ENCODE measurements at places on chromosomes 16 and 17.

DNA sequence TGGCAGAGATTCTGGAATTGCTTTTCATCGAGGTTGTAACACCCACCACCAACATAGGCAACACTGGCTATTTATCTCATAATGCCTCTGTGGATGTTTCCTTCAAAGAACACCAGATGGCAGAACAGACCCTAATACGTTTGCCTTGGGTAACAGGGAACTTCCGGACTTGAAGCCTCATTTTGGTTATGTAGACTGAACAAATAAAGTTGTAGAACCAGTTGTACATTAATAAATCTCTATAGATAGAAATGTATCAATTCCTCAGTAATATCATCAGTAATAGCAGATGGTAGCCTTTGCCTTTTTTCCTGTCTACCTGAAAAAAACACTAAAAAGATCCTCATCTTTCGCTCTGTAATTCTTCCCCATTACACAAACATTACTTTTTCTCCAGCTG lies 25.9 kb upstream of the APOH start:
- peak; percentile 68 for DNase-seq

DNA sequence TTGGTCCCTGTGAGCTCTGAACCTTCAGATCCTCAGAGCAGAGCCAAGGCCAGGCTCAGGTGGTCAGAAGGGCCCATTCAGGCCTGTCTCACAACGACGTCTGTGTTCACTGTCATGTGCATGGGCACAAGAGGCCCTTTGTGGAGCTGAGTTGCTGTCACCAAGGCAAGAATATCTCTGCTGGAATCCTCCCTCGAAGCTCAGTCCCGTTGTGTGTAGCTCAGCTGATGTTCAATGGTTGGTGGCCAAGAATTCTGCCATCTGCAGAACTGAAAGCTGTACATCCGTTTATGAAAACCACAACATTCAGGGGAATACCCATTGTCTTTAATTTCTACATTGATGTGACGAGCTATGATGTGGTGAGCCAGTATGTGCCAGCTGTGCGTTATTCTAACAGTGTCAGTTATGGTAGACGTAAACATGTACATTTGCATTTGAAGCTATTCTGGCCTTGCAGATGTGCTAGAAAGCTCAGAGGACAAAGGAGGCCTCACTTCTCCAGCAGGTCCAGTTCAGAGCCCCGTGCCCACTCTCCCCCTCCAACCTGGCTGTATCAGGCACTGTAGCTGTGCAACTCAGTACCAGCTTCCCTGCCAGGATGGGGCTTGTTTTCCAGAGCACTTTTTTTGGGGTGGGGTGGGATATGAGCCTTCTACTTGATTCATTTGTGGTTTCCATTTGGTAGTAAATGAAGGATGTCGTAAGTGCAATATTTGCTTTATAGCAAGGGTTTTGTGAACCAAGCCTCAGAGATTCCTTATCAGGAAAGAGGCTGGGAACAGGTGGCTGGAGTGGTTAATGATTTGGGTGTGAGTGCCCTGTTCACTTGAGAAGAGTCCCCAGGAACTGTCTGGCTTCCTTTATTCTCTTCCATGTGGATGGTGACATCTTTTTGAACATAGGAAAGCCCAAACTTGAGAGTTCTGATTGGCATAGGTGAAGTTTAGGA lies 56.1 kb downstream of the B9D1 start:
- no peak for DNase-seq

DNA sequence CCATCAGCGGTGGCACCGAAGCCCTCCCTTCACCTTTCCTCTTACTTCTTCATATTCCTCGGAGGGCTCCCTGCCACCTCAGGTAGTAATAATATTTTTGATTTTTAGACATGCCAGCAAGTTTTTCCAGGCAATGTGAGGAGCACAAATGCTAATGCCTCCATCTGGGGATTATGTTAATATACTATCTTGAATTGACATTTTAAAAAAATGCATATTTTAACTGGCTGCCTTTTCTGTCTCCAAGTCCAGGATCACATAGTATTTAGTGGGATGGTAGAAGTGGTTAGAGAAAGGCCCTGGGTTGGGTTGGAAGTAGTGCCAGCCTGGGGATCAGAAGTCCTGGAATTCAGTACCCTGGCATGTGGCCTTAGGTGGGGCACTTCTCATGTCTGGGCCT lies 147.0 kb downstream of the SPACA3 start:
- no peak for DNase-seq

- peak; percentile 67 for DNase-seq
Measured at GRCh38 chr16:81996664-81997509, 14.4 kb downstream of the SDR42E1 start.

- no peak for DNase-seq
Measured at GRCh38 chr16:47584464-47585225, 123.5 kb downstream of the PHKB start.

Data from stromal cell of bone marrow (primary cell).